Prostate gland (tissue), 2 donors: ENCODE measurements at places on chromosomes 13 and 19. TPM values are rescaled to one million over a fixed set of nuclear protein-coding genes. Genes with fewer than 3 reads are reported as not detected.

DNA sequence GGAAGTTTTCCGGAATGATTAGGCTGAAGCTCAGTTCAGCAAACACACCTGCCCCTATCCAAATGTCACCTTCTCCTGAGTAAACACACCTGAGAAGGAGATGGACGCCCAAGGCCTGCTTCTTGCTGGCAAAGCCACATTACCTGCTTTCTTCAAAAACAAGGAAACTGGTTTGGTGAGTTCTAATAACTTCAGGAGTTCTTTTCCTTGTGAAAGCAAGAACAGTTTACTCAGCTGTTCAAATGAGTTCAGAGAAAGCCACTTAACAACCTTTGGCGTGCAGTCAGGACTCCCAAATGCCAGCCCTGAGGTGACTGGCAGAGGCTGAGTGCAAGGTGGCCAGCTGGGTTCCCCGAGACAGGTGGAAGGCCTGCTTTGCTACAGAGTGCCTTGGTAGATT, 160.5 kb downstream of the STK24 start:
- DNase-seq, result peak; percentile 96

Gene GSK3A
- total RNA-seq, result 61.6 TPM

DNA sequence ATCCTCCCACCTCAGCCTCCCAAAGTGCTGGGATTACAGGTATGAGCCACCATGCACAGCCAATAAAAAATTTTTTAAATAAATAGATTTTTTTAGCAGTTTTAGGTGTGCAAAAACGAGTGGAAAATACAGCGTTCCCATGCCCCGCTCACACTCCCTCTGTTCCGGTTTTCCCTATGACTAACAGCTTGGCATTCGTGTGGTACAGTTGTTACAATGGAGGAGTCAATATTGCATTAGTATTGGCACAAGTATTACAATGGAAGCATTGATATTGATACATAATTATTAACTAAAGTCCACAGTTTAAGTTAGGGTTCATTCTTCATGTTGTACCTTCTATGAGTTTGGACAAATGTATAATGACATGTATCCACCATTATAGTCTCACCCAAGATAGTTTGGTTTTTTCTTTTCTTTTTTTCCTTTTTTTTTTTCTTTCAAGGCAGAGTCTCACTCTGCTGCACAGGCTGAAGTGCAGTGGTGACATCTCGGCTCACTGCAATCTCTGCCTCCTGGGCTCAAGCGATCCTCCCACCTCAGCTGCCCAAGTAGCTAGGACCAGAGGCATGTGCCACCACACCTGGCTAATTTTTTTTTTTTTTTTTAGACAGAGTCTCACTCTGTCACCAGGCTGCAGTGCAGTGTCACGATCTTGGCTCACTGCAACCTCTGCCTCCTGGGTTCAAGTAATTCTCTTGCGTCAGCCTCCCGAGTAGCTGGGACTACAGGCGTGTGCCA, 15.4 kb upstream of the RAB20 start:
- no peak for DNase-seq

- peak; percentile 17 for DNase-seq
Observed at GRCh38 chr13:21060338-21061028, 903 bp downstream of the LATS2 start.

- DNase-seq, result no peak
Observed at GRCh38 chr19:35851213-35852028, 883 bp downstream of the NPHS1 start.

Gene MAB21L1
- 3.1 TPM for total RNA-seq

DNA sequence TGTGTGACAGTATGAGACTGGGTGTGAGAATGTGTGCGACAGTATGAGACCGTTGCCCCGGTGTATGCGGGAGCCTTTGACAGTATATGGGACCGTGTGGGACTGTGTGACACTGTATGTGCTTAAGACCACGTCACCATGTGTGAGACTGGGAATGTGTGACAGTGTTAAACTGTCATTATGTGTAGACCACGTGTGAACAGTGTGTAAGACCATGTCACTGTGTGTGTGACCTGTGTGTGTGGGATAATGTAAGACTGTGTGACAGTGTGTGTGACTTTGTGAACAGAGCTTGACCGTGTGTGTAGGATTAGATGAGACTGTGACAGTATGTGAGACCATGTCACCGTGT, 549 bp downstream of the ZNF583 start:
- no peak for DNase-seq

DNA sequence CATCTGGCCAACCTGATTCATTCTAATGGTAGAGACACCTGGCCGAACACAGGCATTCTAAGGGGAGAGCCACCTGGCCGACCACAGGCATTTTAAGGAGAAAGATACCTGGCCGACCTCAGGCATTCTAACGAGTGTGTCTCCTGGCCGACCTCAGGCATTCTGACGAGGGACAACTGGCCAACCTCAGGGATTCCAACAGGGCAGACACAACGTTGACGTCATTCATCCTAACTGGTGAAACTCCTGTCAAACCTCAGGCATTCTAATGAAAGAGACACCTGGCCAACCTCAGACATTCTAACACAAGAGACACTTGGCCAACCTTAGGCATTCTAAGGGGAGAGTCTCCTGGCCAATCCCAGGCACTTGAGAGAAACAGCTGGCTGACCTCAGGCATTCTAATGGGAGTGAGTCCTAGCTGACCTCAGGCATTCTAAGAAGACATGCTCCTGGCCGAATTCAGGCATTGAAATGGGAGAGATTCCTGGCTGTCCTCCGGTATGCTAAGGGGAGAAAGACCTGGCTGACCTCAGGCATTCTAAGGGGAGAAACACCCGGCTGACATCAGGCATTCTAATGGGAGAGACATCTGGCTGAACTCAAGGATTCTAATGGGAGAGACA, 1352.5 kb downstream of the UQCRFS1 start:
- DNase-seq, result no peak

DNA sequence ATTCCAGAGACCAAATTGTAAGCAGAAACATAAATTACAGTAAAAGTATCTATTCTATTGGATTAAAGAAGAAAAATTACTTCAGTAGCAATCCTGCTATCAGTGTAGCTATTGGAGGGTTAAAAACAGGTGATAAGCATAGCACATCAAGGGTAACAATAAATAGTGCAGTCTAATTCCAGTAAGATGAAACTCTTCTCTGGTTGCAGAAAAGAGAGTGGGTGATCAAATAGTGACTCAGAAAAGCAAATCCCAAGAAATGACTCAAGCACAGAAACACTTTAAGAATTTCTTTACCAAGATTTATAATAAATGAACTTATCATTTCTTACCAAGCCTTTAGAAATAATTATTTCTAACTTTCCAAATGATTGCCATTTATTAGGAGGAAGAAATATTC, 135.7 kb downstream of the LMO7 start:
- no peak for DNase-seq

DNA sequence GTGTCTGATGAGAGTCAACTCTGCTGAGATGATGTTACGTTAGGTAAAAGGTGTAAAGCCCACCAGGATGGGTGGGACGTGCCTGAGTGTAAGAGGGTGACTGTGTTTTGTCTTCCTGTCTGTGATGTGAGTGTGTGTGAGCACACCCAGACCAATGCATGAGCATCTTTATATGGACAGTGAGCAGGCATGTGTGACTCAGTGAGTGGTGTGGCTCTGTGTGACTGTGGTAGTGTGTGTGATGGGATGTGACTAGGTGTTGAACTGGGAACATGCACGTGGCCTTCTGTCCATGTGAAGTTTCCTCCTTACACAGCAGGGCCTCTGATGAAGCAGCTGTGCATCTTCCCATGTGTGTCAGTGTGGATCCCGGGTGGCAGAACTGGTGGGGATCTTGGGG, 17.8 kb upstream of the LGALS16 start:
- no peak for DNase-seq

DNA sequence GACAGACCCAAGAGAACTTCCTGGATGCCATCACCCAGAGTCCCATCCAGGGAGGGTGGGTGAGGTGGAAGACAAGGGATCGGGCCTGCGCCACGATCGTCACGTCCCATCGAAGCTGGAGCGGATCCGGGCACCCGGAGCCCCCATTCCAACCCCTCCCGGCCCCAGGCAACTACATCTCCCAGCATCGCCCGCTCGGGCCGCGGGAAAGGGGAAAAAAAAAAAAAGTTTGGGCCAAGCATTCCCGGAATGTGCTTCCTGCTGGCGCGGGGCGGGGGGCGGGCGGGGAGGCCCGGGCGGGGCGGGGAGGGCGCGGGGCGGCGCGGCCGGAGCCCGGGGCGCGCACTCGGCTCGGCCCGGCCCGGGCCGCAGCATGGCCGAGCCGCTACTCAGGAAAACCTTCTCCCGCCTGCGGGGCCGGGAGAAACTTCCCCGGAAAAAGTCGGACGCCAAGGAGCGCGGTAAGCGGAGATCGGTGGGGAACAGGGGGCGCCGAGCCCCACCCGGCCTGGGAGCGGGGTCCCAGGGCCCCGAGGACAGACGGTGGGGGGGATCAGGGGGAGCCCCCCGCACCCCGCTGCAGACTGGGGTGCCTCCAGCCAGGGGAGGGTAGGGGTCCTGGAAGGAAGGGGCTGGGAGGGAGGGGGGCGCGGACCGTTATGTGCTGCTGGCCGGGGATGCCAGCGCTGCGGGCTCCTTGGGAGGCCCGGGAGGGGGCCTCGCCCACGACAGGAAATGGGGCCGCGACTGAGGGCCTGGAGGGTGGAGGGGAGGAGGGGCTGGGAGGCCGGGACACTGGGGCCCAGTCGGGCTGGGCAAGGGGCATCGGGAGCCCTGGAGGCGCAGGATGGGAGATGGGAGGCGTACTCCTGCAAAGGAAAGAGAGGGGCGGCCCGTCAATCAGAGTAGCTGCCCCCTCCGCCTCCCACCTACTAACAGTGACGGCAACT, at the start of gene SYDE1:
Gene SYDE1 (plus strand): TSS at position 341 of the 950 bp plus-strand sequence. CDS start 33 bp downstream, at position 374.
- no peak for DNase-seq

DNA sequence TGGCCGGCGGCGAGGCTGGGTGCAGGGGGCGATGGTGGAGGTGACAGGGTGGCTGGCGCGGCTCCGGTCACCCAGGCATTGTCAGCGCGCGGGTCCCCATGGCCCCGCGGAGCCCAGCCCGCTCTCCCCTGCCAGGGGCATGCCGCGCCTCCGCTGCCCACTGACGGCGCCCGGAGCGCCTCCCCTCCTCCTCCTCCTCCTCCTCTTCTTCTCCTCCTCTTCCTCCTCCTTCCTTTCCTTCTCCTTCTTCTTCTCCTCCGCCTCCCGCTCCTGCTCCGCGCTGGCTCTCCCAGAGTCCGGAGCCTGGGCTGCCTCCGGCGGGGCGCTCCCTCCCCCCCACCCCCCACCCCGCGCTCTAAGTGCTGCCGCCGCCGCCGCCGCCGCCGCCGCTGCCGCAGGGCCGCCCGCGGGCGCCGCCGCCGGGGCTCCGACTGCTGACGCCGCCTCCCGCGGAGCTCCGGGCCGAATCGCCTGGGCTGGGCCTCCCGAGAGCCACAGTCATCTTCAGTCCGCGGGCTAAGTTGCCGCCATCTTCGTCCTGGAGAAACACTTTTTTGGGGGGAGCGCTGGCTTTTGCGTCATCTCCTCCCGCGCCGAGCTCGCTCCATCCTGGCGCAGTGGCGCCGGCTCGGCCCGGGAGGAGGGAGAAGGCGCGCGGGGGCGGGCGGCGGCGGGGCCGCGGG, 348.3 kb downstream of the LIG4 start:
- no peak for DNase-seq

GRCh38 chr19:1884291-1884718, 991 bp downstream of the ABHD17A start:
- DNase-seq, result no peak

- no peak for DNase-seq
Observed at GRCh38 chr13:55493297-55493696, 1647.4 kb upstream of the PRR20A start.

GRCh38 chr13:51416107-51416506, 36.7 kb downstream of the INTS6 start:
- DNase-seq, result no peak

DNA sequence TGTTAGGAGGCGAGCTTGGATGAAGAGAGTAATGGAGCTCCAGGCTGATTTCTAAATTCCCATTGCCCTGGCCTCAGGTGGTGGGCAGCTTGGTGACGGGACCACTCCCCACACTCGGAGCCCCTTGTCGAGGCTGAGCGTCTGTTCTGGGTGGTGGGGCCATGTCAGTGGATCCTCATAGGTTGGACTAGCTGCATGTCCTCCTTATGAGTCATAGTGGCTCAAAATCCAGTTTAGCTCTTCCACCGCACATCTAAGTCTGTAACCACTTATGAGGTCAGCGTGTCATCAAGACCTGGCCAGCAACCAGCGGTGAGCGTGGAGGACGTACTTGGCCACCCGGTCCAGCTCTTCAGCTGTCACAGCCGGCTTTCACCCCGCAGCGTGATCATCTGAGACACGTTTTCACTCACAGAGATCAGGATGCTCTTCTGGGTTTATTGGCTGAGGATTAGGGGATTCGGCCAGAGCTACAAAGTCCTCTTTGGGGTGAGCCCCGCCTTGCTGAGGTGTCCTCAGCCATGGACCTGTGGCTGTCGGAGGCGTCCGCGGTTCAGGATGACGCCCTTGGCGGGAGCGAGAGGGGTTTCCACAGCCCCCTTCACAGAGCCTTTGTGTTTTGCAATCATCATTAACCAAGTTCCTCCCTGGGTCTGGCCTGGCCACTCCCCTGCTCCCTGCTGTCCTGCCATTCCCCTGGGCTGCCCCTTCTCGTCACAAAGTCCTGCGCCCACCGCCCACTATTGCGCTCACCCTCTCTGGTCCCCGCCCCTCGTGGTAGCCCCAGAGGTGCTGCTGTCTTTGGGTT, 41.9 kb downstream of the ADPRHL1 start:
- DNase-seq, result no peak

Gene GPR32
- not detected for total RNA-seq

DNA sequence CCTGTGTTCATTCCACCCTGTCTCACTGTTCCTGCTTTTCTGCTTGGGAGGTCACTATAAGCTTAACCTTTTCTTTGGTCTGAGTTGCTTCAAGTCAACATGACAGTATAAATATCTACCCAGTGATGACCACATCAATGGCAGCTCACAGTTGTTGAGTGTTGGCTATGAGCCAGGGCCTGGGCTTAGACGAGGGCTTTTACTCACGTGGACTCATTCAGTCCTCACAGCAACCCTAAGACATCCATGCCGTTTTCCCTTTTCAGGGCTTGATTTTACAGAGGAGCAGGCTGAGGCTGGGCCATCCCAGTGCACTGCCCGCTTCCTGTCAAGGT, 10.2 kb upstream of the CCDC97 start:
- no peak for DNase-seq

GRCh38 chr19:21082011-21082975, at the start of gene ZNF714:
Gene ZNF714 (plus strand): TSS chr19:21082203. CDS start chr19:21098269, 16,066 bp downstream.
- DNase-seq, result peak; percentile 92

Gene SIGLEC14
- 8.0 TPM for total RNA-seq

Gene BIVM
- total RNA-seq, result 16.2 TPM

GRCh38 chr19:3249408-3249807, 24.9 kb downstream of the CELF5 start:
- DNase-seq, result no peak

DNA sequence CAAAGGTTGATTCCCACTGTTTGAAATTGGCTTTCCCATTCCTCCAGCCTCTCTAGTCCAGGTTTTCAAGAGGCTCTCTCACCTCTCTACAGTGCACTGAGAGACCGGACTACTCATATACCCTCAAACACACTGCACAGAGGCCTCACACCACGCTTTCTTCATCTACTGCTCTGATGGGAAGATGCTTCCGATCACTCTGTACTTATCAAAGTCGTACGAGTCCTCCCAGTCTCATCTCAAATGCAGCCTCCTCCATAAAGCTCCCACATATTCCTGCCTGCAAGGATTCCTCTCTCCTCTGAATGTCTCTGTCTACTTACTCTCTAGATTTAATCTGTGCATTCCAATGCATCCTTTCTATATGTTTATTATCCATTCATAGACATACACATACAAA, 164.4 kb downstream of the EFNB2 start:
- DNase-seq, result no peak

Gene SERP2
- total RNA-seq, result 3.3 TPM

Gene SNRNP70
- 391 TPM for total RNA-seq
